ENCODE measurements at places on chromosomes 5 and 9.

- peak; percentile 35 for DNase-seq
These were observed 2.4 kb downstream of the SPINK6 start for GRCh38 chr5:148205044-148205806.

DNA sequence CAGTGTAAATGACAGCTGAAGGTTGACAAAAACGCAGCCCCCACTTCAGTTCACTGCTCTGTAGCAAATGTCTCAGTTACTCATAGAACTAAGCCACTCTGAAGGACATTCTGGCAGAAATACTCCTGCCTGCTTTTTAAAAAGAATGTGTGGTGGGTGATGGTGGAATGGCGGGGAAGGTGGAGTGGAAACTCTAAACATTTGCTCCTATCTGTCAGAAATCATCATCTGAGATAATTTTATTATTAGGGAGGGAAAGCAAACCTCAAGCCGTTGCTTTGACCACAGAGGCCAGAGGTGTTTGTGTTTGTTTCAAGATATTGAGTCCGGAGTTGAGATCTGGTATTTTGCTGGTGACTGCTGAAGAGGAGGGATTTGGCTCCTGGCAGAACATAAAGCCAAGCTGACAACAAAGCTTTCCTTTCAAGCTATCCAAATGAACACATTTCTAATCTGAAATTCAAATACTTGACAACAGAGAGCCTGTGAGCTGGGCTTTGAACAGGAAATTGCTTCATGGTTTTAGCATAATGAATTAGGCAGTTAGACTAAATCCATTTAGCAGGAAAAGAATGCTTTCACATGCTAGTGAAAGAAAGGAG is 362.7 kb downstream of the CSNK1G3 start:
- DNase-seq: no peak

GRCh38 chr5:90932052-90932699 is 373.6 kb downstream of the ADGRV1 start:
- peak; percentile 83 for DNase-seq

DNA sequence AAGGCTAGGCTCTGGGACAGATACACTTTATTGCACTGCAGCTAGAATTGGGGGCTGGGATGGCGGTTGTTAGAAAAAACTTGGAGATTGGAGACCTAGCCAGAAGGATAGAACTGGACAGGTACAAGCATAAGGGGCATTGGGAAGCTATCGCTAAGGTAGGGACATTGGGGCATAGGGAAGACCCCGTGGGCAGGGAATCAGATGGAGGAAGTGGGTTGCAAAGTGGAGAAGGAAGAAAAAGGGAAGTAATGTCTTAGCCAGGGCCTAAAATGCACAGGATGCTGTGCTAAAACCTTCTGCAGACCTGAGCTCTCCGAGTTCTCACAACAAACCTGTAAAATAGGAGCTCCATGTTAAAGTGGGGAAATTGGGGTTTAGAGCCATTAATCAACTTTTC is 178.2 kb downstream of the ZDHHC21 start:
- no peak for DNase-seq

DNA sequence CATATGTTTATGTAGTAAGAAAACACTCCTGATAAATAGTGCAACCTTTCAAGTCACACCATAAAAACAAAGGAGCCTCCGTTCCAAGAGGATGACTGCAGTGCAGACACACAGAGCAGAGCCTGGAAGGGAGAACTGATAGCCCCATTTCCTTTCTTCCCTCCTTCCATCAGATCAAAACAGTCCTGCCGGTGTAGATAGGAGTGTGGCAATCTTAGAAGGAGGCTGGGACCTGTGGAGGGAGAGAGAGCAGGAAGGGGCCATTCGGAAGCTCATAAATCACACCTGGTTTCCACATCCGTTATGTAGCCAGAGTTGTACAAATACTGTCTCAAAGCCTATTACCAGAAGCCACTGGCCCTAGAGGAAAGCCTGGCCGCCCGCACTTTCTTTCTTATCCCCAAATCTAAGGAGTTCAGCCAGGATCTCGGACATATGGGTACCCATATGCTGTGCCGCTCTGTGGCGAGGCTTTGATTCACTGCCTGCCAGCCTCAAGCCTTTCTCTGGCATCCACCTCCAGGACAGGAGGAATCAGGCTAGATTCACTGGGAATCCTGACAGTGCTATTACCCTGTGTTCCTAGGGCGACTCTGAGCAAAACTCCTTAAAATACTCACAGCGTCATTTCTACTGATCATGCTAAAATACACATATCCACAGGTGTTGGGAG is 26.9 kb downstream of the DAP start:
- no peak for DNase-seq

GRCh38 chr5:170769246-170769645 is 14.3 kb upstream of the GABRP start:
- no peak for DNase-seq

DNA sequence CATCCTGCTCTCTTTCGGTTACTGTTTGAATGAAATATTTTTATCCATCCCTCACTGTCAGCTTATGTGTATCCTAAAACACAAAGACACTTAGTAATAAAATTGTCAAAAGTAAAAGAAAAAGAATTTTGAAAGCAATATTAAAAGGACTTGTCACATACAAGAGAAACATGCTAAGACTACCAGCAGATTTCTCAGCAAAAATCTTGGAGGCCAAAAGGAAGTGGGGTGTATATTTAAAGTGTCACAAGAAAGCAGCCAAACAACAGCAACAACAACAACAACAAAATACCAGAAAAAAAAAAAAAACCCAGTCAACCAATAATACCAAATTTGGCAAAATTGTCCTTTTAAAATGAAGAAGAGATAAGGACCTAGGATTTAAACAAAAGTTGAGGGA is 678.7 kb upstream of the TYRP1 start:
- DNase-seq: no peak

GRCh38 chr5:78959767-78960166 is 25.3 kb downstream of the ARSB start:
- DNase-seq: no peak

DNA sequence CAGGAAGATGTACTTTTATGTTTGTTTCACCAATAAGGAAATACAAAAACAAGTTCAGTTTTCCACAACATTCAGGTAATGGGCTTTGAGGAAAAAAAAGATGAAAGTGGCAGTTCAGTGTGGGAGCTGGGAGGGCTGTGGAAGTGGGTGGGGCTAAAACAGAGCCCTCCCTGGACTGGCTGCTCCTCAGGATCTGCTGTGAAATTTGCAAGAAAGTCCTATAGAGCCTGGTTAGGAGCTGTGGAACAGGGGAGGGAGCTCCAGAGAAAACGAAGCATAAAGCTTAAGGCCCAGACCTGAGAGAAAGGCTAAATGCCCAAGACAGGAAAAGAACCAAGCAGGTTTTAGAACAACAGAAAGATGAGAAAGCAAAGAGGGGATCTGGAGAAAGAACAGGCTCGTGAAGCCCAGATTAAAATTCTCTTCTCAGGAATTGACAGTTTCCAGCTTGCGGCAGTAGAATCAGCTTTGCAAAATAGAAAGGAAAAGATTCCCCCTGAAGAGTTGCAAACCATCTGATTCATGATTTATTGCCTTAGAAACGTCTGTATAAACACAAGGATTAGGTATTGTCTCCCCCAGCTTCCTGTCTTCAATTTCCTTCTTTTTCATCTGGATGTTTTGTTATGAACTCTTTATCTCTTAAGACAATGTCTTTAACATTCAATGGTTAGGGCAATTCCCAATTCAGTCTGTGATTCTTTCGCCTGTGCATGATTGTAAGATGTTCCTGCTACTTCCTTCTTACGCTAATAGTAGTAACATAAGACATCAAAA is 26.3 kb upstream of the CRHBP start:
- DNase-seq: no peak

- DNase-seq: no peak
These were observed 5.0 kb downstream of the TTC16 start for GRCh38 chr9:127720865-127721227.

GRCh38 chr9:108579757-108580439 is 275.9 kb downstream of the ACTL7B start:
- peak; percentile 87 for DNase-seq

- peak; percentile 86 for DNase-seq
These were observed 5.7 kb downstream of the TMC1 start for GRCh38 chr9:72526901-72527800.

GRCh38 chr5:35902046-35902672 is 36.3 kb downstream of the CAPSL start:
- DNase-seq: peak; percentile 35

DNA sequence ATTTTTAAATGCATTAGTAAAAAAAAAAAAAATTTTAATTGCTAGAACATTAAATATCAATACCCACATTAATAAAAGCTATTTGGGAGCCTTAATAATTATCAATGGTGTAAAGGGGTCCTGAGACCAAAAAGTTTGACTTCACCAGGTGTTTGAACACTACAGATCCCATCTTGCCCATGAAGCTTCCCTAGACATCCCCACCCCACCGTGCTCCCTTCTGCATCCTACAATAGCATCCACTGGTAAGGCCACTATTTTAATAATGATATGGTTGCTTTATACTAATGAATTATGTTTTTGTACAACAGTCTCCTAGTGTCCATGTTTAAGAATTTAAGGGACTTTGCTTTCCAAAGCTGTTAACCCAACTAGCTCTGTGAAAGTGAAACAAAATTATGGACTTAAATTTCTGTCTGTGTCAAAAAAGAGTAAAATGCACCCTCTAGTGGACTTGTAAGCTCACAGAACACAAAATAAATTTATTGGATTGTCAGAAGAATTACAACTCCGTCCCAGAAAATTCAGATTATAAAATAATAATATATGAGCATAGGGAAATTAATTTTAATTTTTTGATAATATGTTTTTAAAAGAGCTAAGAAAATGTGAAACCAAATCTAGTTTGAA is 76.0 kb downstream of the ARL15 start:
- DNase-seq: peak; percentile 27

GRCh38 chr9:104361207-104361606 is 142.9 kb upstream of the OR13F1 start:
- no peak for DNase-seq

DNA sequence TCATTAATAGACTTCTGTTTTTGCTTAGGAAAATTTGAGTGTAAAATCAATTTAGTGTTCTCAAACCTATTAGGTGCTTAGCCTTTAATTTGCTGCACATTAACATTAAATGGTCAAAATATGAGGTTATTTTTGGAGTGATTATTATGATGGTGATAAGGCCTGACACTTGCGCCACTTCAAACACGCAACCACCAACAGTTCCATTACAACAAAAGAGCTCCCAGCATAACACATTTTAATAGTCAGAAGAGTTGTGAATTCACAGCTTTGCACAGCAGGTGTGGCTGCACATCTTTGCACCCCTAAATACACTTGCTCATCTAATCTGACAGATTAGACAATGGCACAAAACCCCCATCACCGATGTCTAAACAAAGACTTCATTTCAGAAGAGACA is 940.7 kb downstream of the NR2F1-AS1 start:
- DNase-seq: no peak

- DNase-seq: peak; percentile 57
These were observed 16.2 kb downstream of the PRRC2B start for GRCh38 chr9:131410044-131410491.

- no peak for DNase-seq
These were observed 35.8 kb downstream of the PPIC start for GRCh38 chr5:123000731-123001130.

GRCh38 chr9:23823269-23823668 is 2.8 kb downstream of the ELAVL2 start:
- DNase-seq: no peak

- DNase-seq: no peak
These were observed 236.3 kb upstream of the SEMA6A start for GRCh38 chr5:116810951-116811350.

- DNase-seq: no peak
These were observed 5.8 kb downstream of the MFAP3 start for GRCh38 chr5:154044581-154044980.

- DNase-seq: peak; percentile 11
These were observed 192.1 kb downstream of the RAB3C start for GRCh38 chr5:58774937-58775336.

- DNase-seq: peak; percentile 51
These were observed 91.3 kb upstream of the APC start for GRCh38 chr5:112646139-112646936.

DNA sequence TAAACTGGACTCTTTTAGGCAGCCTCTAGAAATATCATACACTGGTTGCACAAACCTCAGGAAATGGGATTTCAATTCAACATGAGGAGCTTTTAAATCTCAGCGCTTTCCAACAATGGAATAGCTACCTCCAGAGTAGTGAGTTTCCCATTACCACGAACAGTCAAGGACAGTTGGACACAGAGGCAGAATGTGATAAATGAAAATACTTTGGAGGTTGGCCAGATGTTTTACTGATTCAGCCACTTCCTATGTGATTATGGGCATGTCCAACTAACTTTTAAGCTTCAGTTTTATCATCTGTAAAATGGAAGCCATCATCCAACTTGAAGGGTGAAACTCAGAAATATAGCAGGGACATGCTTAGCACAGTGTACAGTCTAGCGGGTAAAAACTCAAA is 2.1 kb downstream of the FBXW2 start:
- no peak for DNase-seq

- DNase-seq: no peak
These were observed 7.9 kb upstream of the ENTREP1 start for GRCh38 chr9:69317081-69317480.

DNA sequence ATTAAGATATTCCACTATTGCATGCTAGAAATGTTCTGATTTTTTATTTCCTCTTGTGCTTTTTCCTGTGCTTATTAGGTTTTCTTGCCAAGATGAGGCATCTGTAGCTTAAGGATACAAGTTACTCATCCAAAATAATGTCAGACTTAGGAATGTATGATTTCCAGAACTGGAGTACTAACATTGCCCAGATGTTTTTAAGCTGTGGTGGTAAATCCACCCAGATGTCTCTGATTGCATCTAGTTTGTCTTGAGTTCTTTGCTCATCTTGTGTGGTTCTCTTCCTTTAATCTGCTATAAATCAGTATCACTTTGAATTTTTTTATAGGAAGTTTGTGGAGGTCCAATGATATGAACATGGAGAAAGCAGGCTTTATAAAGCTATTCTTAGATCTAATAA is 337.5 kb upstream of the ZNF608 start:
- DNase-seq: no peak

DNA sequence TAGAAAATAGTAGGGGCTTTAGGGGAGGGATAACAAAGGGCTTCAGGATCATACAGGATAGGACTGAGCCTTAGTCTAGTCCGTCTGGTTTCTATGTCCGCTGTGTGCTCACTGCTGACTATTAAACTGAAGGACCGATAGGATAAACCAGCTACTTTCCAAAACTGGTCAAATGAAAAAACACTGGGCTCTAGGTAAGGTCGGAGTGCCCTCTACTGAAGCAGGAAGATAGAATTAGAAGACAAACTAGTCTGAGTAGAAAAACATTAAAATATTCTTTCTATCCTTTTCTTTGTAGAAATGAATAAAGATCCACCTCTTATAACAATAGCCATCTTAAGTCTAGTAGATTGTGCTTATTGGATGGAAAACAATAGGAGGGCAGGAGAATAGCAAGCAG is 133.6 kb downstream of the CEMIP2 start:
- no peak for DNase-seq

DNA sequence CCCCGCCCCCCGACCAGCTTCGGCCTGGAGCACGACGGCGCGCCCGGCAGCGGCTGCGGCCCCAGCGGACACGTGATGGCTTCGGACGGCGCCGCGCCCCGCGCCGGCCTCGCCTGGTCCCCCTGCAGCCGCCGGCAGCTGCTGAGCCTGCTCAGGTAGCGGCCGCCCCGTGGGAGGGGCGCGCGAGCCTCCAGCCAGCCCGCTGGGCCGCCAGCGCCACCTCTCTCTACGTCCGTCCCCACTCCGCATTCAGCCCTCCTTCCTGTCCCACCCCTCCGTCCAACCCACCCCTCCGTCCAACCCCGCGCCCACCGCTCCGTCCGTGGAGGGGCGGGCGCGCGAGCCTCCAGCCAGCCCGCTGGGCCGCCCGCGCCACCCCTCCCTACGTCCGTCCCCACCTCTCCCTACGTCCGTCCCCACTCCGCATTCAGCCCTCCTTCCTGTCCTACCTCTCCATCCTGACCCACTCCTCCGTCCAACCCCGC is 6.5 kb downstream of the ADAMTS13 start:
- peak; percentile 10 for DNase-seq

Data from suppressor macrophage treated with lipopolysaccharide for 1 hour (primary cell).